Hematopoietic multipotent progenitor cell treated with erythropoietin and hydrocortisone succinate and interleukin-3 and kit ligand, for 4 days (in vitro differentiated cells): ENCODE measurements at places on chromosomes 12 and 14.

GRCh38 chr12:53624956-53625355, 1.2 kb downstream of the ATF7 start:
- DNase-seq = no peak

GRCh38 chr12:48768736-48769135, 20.2 kb downstream of the ADCY6 start:
- no peak for DNase-seq

GRCh38 chr12:108826101-108826806, 31.1 kb downstream of the SSH1 start:
- peak; percentile 64 for DNase-seq

DNA sequence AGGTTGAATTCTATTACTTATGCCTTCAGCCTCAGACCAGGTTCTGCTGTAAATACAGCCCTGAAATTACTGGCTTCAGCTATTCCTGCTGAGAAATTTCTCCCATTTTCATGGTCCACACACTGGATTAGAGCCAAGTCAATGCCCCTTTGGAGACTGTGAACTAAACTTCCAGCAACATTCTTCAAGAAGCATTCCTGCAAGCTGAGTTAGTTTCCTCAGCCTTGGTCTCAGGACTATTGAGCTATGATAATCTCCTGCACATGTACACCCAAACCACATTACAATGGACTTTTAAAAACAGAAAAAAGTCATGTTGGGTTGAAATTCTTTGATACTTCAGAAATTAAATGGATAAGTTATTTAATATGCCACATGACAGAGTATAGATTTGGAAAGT, 58.0 kb upstream of the AVPR1A start:
- DNase-seq = no peak

DNA sequence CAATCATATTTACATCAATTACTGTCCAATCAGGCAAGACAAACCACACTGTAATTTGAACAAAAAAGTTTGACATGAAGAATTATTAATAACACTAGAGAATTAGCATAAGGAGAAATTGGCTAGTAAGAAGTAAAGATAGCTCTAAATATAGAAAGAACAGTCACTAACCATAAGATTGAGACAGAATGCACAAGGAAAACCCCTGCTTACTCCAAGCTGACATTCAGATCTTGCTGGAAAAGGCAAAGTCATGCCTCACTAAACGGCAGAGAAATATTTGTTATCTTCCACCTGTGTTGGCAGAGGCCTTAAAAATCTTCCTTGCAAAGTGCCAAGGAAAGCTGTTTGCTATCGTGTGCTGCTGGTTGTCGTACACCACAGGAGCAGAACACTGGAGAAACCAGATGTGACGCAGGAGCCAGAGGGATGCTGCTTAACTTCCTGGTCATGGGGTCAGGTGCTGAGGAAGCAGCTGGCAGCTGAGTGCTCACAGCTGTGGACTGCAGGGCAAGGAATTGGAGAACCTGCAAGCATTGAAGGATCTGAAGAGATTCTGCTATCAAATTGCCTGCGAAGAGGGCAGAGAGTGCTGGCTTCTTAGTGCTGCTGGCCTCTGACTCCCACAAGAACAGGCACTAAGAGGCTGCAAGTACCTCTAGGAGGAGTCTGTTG, 1323.3 kb downstream of the LRFN5 start:
- peak; percentile 65 for DNase-seq

DNA sequence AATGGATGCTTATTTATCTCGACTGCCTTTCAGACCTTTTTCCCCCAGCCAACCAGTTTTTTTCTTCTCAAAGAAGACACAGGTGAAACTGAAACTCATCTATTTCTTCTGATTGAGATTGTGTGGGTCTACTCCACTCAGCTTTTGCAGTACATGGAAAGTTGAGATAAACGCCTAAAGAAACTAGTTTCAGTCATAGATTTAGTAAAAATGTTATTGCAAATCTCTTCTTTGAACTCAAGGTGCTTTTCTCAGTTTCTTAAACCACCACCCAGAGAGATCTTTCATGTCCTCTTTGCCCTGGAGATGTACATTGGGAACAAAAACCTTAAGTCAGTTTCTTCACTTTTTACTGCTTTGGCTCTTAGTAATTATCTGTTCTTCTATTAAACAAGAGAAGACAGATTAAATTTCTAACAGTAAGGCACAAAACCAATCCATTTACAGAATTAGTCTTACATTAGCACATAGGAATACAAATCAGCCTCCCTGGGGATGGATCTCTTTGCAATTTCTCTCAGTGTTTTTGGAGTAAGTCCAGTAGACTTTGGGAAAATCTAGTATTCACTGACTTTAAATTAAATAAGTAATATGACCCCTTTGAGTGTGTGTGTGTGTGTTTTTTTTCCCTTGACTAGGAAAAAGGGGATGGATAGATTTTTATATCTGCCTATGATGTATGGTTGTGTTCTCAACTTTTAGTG, 11.6 kb downstream of the FBXW8 start:
- no peak for DNase-seq

DNA sequence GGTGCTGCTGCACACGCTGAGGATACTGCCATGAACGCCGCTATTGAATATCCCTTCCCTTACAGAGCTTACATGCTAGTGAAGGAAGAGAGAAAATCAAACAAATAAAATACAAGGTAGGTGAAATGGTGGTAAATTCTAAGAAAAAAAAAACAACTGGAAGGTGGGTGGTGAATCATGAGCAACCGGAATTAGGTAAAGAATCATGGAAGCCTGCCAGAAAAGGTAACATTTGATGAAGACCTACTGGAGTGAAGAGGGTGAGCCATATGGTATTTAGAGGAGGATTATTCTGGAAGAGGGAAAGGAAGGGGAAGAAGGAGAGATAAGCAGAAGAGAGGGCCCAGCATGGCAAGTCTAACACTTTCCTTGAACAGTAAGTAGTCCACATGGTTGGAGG, 76.1 kb downstream of the LRIG3 start:
- DNase-seq = no peak

GRCh38 chr14:91138511-91139359, 24.9 kb downstream of the DGLUCY start:
- DNase-seq = peak; percentile 85

DNA sequence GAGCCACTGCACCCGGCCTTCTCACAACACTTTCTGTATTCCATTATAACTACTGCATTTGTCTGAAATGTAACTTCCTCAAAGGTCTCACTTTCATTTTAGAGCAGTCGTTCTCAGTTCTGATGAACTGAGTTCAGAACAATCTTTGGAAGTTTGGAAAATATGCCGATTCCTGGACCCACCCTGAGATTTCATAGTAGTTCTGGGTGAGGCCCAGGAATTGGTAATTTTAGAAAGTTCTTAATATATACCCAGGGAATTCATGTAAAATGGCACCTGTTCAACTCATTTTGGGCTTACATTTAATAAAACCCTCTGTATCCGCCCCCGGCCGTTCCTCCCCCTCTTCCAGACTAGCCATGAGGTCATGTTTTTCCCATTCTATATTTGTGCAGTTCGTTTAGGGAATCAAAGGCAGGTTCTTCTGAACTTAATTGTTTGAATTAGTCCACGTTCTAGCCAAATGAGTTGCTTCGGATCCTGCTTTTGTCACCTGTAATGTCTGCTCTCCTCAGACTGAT, 5.9 kb downstream of the GSG1 start:
- peak; percentile 39 for DNase-seq

DNA sequence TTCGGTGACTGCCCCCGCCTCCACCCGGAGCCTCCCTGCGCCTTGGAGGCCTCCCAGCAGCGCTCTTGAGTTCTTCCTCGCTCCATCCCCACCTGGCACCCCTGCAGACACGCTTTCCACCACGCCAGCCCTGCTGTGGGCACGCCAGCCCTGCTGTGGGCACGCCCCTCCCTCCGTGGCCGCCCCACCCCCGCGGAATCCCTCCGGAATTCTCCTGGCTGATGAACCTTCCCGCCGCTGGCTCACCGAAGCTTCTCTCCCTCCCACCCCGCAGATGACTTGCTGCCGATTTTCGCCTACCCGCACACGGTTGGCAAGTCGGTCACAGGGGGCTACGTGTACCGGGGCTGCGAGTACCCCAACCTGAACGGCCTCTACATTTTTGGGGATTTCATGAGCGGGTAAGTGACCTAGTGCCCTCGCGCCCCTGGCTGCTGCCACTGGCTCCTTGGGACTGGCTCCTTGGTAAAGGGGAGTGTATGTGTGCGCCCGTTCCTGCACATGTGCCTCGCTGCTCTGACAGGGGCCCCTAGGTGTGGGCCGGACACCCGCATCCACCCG, 15.2 kb downstream of the HHIPL1 start:
- no peak for DNase-seq

GRCh38 chr14:99168330-99168729, 103.7 kb downstream of the BCL11B start:
- no peak for DNase-seq

- DNase-seq = no peak
Measured at GRCh38 chr12:58678753-58679152, 241.6 kb downstream of the LRIG3 start.

DNA sequence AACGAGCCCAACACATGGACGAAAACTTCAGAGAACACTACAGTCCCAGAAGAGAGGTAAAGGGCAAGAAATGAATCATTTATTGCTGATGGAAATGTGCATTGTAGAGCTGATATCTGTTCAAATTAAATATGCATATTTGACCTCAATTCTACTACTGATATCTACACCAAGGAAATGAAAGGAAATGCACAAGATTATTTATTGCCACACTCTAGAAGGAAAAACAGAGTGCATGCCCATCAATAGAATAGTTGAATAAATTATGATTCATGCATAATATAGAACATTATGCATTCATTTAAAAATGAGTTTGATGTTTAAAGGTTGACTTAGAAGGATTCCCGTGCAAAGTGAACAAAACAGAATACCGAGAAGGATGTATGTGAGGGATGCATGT, 15.6 kb upstream of the NUP107 start:
- no peak for DNase-seq

- peak; percentile 55 for DNase-seq
Measured at GRCh38 chr12:14410841-14411569, 45.5 kb downstream of the ATF7IP start.

DNA sequence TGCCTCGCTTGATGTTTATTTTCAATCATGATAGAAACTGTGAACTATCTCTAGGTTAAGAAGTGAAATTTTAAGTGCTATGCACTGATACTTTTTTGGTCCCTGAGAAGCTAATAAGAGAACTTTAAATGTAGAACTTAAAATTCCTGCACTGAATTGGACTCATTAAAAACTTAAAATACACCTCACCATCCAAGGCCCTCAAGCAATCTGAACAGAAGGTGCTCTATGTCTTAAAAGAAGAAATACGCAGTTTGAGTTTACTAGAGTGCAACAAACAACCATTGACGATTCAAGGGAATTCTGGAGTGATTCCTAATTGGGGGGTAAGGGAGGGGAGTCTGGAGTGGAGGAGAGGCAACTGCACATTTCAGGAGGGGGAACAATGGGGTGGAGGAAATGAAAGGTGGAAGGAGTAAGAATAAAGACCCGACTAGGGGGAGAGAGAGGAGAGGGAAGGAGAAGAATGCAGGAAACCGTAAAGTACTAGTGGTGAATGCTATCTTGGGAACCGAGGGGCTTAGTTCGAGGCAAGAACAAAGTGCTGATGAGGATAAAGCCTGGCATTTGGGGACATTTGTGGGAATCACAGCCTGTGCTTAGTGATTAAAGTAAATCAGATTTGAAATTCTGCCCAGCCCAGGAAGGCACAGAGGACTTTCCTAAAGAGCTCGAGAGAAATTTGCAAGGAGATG, 389.7 kb downstream of the AACS start:
- DNase-seq = no peak

DNA sequence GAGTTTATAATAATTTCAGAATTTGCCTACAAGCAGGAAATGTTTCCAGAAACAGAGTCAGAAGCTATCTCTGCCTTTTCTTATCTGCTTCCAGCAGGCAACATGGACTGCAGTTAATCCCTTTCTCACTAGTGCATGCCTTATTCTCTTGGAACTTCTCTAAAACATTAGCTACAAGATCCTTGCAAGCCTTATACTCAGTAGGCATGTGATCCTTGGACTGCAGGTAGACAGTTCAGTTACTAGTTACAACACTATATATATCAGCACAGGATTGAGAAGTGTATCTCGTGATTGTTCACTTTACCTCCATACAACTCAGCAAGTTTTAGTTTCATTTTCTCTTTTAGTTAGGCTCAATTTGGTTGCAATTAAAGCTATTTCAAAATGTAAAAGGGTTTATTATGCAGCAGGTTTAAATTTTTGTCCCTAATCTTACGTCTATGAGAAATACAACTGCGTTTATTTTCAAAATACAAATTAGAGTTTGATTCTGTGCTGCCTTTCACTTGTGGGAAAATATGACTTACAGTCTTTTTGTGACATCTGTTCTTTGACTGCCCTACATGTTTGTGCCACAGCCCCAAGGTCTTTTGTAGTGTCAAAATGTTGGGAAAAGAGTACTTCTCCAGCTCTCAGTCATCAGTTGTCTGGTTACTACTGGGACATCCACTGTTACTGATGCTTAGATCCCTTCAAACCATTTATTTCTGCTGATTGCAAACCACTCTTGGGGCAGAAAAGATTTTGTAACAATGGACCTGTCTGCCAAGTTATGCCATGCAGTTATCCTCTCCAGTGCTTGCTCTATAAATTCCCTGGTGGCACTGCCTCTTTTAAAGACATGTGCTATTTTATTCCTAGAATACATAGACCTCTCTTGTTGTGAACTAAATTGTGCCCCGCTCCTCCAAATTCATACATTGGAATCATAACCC, 709.0 kb upstream of the FOXG1 start:
- peak; percentile 79 for DNase-seq

DNA sequence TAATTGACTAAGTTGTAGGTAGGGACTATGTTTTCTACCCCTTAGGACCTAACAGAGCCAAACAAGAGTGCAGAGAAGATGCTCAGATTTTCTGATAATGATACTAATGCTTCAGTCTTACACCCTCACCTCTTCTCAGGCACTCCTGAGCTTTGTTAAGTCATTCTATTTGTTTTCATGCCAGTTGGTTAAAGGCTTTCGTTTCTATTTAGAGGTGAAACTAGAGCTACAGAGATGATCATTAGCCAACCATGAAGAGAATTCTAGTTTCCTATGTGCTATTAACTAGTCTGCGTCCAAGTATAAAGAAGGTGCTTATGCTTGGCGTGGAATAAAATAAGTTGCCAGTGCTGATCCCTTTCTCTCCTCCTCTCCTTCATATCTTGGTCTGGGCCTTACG, 34.6 kb upstream of the PYGL start:
- DNase-seq = no peak

DNA sequence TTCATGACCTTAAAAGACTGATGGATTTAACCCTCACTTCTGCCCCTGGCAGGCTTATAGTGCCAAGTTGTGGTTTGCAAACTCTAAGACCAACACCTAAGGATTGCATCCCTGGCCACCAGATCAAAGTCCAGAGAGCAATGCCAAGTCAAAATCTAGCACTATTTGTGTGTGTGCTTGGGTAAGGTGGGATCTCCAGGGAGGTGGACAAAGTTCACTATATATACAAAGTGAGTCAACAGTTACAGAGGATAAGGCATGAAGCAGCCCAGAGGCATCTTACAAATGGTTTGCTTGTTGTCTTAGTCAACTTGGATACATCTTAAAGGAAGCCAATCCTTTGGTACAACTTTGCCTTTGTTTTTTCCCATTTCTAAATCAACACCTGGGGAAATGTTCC, 137.3 kb downstream of the MSRB3 start:
- DNase-seq = no peak
